ENCODE measurements at places on chromosomes 7 and 10.

DNA sequence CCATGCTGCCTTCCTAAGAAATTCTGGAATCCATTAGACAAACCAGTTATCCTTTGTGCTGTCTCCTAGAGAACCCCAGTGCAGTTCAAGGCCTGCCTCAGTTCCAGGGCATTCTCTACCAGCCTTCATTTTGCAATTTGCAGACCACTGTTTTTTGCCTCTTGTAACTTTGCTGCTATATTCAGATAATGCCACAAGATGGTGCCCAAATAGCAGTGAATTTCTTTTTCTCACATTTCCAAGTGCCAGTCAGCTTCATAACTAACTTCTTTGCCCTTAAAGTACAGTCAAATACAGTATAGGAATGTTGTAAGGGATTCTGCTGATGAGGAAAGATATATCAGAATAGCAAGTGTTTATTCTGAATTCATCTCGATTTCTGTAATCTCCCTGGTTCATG is 25.2 kb downstream of the LOXL4 start:
- no peak for DNase-seq

DNA sequence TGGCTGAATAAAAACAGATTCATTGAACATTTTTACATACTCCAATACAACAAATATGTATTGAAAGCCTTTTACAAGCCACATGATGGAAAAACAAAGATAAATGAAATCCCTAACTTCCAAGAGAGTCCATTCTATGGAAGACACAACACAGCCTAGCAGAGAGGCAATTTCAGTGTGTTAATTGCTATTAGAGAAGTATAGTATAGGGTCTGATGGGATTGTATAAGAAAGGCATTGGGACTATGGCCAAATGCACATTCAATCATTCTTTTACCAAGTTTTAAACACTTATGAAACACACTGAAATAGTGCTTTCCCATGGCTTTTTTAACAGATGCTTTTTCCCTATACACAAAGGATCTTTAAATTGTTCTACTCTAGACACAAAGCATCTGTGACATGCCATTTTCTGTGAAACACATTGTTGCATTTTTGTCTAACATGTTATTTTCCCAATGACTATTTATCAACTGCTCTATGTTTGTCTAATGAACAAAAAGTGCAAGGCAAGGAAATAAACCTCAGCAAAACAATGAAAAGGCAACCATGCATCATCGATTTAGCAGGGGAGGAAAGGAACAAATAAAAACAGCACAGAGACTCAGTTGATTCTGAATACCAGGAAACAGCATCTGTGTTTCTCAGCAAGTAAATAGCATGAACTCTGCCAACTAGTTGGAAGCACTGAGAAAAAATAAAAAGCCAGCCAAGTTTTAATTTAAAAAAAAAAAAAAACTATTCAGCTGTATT is 42.4 kb upstream of the PHYHIPL start:
- DNase-seq = no peak

DNA sequence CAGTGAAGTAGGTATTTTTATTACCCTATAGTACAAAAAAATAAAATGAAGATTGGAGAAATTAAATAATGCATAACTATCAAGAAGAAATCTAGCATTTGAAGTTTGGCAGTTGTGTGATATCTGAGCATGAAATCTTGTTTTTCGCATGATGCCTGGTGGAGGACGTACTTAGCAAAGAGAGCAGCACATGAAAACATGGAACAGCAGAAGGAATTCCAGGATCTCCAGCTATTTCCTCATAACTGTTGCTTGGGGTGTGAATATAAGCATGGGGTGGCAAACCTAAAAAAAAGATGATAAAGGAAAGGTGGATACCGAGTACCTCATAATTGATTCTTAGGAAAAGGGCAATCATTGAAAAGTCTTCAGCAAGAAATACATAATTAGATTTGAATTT is 174.3 kb upstream of the FAM3C start:
- no peak for DNase-seq

GRCh38 chr10:59847326-59847725 is 59.0 kb downstream of the CCDC6 start:
- no peak for DNase-seq

- no peak for DNase-seq
These were observed 295.4 kb downstream of the GRID1 start for GRCh38 chr10:86071145-86071544.

GRCh38 chr7:151744656-151745638 is 132.0 kb downstream of the PRKAG2 start:
- DNase-seq = no peak

DNA sequence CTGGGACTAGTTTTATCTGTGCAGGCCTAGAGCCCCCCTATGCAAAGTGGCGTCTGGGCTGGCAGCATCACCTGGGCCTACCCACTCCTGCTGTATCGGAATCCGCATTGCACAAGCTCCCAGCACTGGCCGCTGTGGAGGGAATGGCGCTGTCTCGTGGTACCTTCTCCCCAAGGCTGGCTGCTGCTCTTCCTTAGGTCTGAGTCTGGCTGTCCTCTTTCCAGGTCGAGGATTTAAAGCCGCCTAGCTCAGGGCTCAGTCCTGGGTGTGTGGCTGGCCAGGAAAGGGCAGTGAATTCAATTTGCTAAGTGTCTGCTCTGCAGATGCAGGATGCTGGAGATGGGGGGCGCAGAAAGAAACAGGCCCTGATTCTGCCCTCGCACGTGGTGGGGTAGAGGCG is 44.7 kb downstream of the MGMT start:
- no peak for DNase-seq

GRCh38 chr10:133106516-133106915 is 18.8 kb downstream of the ADGRA1 start:
- no peak for DNase-seq

- no peak for DNase-seq
These were observed 57.3 kb upstream of the DPYSL4 start for GRCh38 chr10:132129431-132129830.

- DNase-seq = no peak
These were observed 74.4 kb downstream of the METTL2B start for GRCh38 chr7:128550920-128551319.
